ENCODE measurements at places on chromosomes 7 and 10.

DNA sequence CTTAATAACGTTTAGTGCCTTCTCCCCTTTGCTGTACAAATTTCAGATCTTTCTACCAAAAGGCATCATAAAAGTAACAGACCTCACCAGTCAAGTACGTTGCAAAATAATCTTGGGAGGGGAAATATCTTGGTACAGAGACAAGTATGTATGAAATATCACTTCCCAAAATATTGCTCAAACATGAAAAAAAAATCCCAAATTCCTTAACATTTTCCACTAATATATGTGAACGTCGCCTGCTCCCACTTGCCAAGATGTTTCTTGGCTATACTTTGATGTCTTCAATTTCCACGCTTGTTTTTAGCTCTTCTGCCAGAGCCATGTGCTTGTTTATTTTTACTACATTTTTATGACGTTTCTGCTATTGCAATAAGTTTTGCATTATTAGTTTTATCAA lies 223.5 kb downstream of the PLXNA4 start:
- no peak for DNase-seq

DNA sequence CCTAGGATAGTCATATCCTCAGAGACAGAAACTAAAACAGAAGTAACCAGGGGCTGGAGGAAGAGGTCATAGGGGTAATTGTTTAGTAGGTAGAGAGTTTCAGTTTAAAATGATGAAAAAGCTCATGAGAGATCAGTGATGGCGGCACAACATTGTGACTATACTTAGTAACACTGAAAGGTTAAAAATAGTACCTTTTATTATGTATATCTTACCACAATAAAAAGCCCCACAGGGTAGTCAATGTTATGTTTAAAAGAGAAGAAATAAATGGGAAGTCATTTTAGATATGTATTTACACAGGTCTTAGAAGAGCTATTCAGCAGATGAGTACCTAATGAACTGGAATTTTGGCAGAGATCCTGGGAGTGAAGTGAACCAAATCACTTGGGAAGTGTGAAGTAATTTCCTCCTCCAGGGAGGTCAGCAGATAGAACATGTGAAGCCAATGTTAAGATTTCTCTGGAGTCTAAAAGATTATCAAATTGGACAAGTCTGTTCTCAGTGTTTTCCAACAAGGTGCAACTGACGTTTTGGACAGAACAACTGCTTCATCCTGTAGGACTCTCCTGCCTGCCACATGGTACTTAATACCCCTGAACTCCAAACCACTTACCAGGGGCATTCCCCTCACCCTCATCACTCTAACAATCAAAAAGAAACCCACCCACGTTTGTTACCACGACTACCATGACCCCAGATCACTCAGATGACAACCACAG lies 6.4 kb downstream of the CDCA7L start:
- DNase-seq, result no peak

DNA sequence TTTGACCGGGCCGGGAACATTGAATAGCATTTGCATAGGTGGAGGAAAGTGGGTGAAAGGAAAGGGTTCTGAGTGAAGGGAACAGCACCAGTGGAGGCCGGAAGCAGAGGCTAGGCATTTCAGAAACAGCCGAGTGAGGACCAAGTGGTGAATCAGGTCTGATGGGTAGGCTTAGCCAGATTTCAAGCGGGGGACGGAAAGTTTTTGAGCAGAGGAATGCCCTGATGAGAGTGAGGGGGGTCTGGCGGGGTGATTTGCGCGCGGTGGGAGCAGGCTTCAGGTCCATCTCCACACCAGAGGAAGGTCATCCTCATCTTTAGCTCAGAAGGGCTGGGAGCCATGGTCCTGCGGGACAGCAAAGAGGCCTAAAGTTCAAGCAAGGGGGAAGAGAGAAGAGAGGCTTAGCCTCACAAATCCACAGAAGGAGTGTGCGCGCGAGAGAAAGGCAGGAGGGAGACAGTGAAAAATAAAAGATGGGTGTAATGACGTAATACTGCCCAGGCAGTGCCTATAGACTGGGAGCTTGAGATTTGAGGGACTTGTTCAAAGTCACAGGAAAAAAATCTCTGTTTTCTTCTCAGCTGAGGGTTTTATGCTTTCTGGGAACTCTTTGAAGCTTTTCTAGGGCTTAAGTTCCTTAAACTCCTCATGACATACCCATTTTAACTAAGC lies 1.0 kb upstream of the DENND2A start:
- no peak for DNase-seq

DNA sequence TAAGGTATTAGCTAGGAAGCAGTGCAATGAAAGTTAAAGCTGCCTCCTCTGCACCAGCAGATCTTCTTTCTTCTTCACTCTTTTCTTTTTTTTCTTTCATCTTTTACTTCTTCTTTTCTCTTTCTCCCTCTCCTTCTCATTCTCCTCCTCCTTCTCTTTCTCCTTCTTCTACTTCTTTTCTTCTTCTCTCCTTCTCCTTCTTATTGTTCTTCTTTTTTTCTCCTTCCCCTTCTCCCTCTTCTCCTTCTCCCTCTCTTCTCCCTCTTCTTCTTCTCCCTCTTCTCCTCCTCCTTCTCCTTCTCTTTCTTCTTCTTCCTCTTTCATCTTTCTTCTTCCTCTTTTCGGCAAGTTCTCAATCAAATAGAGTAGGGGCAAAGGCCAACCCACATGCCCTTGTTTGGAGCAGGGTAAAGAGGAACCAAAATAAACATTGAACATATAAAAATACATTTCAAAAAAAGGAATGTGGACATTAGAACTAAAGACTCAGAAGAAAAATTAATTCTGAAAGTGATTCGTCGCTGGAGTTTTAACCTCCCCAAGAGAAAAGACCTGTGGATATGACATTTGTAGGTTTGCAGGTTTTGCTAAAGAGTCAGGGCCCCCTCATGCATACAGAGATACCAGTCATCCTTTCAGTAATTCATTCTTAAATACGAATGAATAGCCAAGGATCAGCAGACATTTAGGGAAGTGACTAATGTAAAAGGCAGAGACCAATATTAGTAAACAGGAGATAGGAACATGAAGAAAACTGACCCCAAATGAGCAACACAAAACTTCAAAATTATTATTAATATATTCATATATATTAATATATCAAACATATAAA lies 93.0 kb upstream of the RSU1 start:
- no peak for DNase-seq

DNA sequence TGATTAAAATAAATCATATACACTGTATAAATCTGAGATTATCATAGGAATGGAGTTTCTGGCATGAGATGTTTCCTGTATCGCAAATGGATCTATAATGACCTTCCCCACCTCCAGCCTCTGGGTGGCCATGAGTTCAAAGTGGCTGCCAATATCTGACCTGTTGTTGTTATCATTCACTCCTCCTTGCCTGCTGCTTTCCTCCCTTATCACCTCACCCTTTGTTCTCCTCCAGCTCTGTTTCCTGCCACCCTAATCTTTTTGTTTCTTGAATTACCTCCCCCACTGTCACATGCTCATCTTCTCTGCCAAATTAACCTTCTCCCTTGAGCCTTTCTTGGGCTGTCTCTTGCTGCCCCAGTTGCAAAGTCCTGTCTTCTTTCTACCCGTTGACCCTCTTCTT lies 12.0 kb downstream of the SCD start:
- DNase-seq, result no peak

DNA sequence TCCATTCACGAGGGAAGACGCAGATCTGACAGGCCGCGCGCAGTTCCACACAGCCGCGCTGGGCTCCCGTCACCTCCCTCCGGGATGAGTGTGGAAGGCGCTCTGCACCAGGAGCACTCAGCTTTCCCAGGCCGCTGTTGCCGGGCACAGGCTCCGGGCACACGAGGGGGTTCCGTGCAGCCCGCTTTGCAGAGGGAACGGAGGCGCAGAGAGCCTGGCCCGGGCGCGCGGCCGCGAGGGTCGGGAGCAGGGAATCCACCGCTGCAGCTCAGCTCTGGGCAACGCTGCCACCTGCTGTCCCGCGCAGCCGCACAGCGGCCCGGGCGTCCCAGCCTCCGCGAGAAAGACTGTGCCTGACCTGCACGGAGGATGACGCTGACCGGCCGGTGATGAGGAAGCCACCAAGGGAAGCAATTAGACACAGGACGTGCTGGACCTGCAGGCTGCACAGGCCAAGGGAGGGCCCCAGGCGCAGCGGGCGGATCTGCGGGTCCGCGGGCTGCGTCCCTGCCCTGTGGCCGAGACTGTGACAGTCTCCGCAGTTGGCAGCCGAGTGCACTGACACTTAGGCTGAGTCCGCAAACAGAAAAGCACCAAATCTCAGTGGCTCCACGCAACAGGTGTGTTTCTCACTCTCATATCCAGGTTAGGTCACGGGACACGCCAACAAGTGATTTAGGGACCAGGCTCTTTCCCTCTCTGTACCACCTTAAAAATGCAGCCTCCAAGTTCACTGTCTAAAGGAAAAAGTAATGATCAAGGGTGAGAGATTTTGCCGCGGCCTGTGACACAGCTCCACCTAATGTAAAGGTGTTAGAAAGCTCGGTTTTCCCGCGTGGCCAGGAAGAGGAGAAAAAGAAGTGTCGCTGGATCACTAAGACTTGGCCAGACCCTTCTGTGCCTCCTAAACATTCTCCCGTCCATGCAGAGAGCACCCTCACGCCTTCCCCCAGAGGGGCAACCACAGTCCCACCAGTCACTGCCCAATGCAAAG lies 94.5 kb downstream of the SEC61G start:
- DNase-seq, result no peak

- no peak for DNase-seq
These were observed 2.9 kb downstream of the PRXL2A start for GRCh38 chr10:80411267-80411668.

DNA sequence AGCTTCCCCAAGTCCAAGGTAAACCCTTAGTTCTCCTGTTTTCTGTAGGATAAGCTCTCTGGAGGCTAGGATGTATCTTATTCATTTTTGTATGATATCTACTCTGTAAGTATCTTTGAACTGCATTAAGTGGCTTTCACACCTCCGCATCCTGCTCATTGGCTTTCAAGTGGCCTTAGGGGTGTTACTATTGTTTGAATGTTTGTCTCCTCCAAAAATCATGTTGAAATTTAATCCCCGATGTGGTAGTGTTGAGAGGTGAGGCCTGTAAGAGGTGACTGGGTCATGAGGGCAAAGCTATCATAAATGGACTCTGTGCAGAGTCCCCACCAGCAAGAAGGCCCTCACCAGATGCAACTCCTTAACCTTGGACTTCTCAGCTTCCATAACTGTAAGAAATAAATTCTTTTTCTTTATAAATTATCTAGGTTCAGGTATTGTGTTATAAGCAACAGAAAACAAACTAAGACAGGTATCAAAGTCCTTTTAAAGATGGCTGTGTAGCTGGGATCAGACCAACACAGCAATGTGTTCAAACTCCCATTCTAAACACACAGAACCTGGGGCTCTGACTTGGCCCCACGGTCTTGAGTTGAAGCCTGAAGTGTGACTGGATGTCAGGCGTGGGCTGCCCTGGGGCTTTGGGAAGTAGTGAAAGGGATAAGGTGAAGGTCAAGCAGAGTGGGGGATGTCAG lies 25.9 kb downstream of the TBXAS1 start:
- no peak for DNase-seq

GRCh38 chr10:102394801-102395399 lies 605 bp upstream of the NFKB2 start:
- no peak for DNase-seq

DNA sequence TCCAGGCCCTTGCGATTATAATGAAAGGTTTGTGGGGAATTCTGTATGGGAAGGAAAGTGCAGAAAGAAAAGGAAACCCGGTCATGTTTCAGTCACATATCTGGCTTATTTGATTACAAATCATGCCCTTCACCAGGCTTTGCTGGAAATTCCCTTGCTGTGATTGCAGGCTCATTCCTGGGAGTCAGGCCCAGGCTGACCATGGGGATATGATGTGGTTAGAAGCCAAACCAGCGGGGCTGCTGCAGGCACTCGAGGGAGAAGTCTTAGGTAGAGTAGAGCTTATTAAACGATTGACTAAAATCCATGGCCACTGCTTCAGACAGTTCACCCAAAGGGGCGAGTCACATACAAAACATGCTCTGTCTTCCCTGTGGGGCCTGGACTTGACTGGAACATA lies 16.2 kb downstream of the PKD1L1 start:
- no peak for DNase-seq

- DNase-seq, result no peak
These were observed 41.9 kb upstream of the ACSL5 start for GRCh38 chr10:112332022-112332421.

DNA sequence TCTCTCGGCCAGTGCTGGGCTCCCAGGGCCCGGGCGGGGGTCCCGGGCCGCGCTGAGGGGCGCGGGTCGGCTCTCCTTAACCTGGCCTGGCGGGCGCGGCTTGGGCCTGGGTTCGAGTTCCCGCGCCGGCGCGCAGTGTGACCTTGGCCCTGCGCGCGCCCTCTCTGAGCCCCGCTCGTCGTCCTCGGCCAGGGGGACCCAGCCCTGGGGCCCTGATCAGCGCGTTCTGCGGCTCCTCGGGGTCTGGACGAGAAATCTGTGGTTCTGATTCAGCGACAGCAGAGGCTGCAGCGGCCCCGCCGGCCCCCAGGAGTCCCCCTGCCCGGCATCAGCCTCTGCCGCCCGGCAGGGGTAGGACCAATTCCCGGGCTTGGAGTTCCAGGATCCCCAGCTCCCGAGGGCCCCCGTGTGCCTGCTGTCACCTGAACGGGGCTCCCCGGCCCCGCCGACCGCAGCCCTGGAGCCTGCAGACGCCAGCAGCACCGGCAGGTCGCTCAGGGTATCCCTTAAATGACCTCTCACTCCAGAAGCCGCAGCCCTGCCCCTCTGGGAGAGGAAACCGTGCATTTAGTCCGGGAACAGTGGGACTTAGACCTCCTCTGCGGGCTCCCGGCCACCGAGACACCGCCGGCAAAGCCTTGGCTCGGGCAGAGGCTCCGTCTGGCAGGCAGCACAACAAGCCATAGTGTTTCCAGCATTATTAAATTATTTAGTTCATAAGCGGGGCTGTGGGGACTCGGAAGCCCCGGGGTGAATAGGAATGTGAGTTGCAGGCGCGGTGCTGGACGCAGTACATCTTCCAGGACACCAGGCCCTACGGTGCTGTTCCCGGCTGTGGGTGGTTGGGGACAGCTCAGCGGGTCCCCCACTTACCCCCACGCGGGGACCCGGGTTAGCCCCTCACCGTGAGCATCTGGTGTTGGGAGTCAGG lies 572 bp downstream of the CHST12 start:
- no peak for DNase-seq

DNA sequence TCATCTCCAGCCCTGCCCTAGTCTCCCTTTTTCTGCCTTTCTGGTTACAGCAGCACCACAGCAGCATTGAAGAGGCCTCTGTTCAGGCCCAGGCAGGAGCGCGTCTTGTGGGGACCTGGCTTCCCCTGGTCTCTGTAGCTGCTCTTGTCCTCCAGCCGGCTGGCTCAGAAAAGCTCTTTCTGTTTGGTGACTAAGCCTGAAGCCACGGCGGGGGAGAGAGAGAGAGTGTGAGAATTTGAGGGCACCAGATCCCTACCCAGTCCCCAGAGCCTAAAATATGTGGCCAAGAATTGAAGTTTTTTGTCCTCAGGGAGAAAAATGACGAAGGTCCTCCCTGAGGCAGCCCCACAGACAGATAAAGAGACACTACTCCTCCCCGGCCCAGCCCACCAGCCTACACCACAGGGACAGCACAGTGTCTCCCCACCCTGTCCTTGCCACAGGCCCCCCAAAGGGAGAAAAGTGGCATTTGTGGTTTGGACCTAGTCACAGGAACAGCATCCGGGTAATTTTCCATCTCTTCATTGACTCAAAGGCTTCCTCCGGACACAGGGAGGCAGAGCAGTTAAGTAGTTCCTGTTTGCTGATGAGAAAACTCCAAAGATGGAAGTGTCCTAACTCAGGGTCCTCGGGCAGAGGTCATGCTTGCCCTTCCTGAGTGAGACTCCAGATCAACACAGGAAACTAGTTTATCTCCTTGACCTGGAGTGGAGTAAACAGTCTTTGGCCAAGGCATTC lies 13.3 kb upstream of the FAM180A start:
- DNase-seq, result no peak

All from activated CD4-positive, CD25-positive, alpha-beta regulatory T cell (primary cell).